ENCODE measurements at places on chromosomes 2 and 18.

DNA sequence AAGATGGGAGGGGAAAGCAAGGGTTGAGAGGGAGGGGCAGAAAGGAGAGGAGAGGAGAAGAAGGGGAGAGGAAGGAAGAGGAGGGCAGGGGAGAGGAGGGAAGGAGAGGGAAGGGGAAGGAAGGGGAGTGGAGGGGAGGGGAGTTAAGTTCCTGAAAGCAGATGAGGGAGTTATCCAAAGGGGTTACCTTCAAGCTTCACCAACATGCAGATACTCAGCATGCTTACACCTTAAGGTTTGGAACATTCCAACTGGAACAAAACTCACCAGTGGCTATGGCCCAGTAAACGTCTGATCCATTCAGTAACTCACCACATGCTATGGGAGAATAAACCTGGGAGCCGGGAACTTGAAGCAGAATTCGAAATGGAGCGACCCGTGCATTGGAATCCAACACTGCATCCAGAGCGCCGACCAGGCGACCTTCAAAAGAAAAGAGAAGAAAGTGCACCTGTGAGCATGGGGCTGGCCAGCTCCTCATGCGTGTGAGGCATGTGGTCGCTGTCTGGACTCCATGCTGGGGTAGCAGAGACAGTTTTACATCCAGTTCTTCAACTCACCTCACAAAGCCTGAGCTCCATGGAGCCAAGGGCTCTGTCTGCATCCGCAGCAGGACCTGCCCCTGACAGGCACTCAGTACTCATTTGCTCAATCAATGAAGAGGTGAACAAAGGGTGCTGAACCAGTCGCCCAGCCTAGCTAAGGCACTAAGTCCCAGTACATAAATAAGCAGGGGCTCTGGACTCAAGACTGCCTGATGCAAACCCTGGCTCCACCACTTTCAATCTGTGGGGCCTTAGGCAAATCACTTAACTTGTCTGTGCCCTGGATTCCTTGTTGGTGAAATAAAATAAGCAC lies 61.0 kb downstream of the TBC1D8 start:
- no peak for DNase-seq

GRCh38 chr18:8328126-8328525 lies 281.1 kb upstream of the RAB12 start:
- DNase-seq = no peak

DNA sequence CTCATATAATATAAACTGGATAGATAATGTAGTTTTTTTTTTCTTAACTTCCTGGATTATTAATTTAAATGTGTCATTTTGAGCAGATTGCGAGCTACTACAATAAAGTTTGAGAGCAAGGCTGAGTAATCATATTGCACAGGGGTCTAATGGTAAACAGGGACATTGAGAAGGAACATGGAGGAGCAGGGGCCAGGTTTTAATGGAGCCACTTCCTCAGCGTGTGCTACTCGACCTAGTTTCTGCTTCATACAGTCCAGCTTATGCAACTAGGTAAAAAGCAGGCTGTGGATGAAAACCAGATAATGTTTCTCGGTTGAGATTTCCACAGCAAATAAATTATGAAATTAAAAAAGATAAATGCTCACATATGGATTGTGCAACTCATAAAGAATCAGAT lies 1915.7 kb upstream of the CELF4 start:
- no peak for DNase-seq

GRCh38 chr18:58668211-58668610 lies 3.1 kb upstream of the MALT1 start:
- DNase-seq = no peak

DNA sequence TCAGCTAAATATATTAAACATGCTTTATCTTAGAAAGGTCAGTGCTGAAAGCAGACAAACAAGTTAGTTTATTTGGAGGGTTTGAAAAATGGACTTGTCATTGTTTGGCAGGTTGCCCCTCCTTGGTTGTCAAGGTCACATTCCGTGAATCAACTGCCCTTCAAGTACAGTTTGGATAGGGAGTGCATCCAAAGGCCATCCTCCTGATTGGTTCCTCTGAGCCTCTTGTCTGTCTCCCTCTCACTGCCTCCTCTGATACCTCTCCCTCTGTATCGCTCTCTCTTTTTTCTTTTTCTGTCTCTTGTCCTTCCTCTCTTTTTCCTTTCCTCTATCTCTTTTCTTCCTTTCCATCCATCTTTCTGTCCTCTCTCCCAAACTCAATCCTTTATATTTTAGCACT lies 5.4 kb downstream of the ITGAV start:
- no peak for DNase-seq

DNA sequence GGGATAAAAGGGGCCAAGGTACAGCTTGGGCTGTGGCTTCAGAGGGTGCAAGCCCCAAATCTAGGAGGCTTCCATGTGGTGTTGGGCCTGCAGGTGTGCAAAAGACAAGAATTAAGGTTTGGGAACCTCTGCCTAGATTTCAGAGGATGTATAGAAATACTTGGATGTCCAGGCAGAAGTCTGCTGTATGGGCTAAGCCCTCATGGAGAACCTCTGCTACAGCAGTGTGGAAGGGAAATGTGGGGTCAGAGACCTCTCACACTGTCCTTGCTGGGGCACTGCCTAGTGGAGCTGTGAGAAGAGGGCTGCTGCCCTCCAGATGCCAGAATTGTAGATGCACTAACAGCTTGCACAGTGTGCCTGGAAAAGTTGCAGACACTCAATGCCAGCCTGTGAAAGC lies 880.6 kb upstream of the ID2 start:
- no peak for DNase-seq

DNA sequence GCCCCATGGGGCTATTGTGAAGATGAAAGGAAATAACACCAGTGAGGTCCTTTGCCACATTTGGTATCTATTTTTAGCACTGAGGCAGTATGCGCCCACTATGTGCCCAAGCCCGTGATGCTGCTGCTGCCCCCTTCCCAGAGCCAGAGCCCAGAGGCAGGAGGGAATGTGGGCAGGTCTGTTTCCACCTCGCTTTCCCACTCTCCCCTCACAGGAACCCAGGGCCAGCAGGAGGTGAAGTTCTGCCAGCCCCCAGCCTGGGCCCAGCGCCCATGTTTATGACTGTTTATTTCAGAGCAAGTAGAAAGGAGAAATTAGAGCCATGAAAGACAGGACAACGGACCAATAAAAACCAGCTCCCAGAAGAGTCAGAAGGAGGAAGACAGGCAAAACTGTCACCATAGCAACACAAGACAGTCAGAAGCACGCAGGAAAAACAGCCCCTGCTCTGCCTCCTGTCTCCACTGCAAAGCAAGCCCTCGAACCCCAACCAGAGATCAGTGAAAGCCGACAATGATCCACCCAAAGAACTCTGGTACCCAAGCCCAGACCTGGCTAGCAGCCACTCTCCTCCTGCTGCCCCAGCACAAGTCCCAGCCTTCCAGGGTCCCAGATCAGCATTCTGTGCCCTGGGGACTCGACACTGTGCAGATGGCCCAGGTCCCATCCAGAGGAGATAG lies 1.4 kb downstream of the CYRIA start:
- no peak for DNase-seq

- DNase-seq = no peak
Observed at GRCh38 chr2:181352158-181352557, 105.0 kb upstream of the ITGA4 start.

GRCh38 chr18:56907771-56908170 lies 239.1 kb upstream of the BOD1L2 start:
- DNase-seq = no peak

DNA sequence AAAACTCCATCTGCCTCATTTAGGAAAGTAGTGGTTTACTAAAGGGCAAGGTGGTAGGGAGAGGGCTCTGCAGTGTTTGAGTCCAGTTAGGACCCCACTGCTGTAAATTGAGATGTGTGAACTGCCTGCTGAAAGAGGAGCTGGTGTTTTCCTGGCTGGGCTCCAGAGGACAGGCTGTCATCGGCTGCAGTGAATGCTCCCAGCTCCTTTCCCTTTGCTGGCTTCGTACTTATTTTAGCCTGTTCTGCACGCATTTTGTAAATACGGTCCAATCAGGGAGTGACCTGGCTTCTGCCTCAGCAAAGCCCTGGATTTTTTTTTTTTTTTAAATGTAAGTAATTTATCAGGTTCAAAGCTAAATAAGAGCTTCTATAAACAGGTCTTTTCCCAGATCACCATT lies 37.5 kb downstream of the SLC4A3 start:
- no peak for DNase-seq

DNA sequence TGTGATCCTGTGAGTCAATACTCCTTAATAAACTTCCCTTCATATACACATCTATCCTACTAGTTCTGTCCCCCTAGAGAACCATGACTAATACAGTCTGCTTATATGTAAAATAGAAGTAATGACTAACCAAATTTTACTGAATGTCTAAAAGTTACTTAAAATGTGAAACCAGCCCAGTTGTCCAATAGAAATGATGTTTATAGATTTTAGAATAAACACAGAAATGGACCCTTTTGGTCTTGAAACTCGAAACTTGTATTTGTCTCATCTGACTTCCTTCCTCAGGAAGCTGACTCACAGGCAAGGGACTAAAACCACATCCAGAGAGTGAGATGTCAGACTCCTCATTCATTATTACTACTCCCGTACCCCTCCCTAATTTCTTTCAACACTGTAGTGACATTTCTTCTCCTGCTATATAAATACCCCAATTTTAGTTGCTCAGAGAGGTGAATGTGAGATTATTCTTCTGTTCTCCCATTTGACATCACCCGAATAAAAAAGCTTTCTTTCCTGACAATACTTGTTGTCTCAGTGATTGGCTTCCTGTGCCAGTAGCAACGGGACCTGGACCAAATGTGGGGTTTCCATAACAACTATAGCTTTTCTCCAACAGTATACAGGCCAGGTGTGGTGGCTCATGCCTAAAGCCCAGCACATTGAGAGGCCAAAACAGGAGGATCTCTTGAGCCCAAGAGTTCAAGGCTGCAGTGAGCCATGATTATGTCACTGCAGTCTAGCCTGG lies 486.0 kb downstream of the ERBB4 start:
- no peak for DNase-seq

- DNase-seq = no peak
Observed at GRCh38 chr18:64240316-64240715, 91.4 kb upstream of the LINC00305 start.

GRCh38 chr2:78766459-78766858 lies 259.0 kb upstream of the REG3G start:
- no peak for DNase-seq

GRCh38 chr2:46555646-46556234 lies 76.4 kb downstream of the TMEM247 start:
- DNase-seq = no peak

DNA sequence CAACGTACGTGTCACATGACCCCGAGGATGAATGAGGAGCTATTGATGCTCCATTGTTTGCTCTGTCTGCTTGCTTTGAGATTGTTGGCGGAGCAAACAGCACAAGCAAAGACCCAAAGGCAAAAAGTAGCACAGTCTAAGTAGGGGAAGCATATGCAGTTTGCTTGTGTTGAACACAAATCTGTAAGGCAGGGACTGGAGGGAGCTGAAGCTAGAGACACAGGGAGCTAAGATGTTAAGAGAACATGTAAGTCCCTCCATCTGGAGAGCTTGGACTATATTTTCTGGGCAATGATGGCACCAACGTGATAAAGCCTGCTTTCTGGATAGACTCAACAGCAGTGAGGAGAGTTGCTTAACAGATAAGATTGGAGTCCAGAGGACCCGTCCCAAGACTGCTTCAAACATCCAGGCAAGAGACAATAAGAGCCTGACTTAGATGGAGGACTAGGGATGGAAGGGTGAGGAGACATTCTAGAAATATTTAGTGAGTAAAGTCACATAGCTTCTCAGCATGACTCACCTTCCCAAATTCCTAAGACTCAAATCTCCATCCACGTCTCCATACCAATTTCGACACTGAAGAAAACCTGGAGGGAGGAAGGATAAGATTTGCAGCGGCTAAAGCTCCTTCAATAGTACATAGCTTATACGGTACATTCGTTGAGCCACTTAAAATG lies 88.1 kb upstream of the KLF7 start:
- DNase-seq = no peak

- DNase-seq = no peak
Observed at GRCh38 chr2:165274698-165275097, 35.5 kb downstream of the SCN2A start.

DNA sequence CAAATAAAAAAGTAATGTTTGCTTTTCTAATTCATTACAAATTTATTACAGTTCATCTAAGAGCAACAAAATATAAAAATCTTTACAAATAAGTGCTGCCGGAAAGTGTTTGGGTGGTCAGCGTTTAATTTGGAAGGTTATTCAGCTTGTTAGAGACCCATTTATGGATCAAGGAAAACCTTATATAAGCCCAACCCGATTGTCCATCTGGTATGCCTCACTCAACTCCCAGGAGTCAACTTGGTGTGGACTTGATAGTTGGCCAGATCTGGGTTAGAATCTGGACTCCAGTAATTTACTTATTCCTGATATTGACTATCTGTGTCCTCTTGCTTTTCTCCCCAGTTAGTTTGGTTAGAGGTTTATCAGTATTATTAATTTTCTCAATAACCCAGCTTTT lies 106.2 kb downstream of the KCTD1 start:
- DNase-seq = no peak

DNA sequence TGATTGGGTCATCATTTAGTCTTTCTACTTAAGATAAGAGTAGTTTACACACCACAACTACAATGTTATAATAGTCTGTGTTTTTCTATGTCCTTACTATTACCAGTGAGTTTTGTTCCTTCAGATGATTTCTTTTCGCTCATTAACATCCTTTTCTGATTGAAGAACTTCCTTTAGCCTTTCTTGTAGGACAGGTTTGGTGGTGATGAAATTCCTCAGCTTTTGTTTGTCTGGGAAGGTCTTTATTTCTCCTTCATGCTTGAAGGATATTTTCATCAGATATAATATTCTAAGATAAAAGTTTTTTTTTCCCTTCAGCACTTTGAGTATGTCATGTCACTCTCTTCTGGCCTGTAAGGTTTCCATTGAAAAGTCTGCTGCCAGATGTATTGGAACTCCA lies 38.0 kb upstream of the SLC16A14 start:
- DNase-seq = no peak

DNA sequence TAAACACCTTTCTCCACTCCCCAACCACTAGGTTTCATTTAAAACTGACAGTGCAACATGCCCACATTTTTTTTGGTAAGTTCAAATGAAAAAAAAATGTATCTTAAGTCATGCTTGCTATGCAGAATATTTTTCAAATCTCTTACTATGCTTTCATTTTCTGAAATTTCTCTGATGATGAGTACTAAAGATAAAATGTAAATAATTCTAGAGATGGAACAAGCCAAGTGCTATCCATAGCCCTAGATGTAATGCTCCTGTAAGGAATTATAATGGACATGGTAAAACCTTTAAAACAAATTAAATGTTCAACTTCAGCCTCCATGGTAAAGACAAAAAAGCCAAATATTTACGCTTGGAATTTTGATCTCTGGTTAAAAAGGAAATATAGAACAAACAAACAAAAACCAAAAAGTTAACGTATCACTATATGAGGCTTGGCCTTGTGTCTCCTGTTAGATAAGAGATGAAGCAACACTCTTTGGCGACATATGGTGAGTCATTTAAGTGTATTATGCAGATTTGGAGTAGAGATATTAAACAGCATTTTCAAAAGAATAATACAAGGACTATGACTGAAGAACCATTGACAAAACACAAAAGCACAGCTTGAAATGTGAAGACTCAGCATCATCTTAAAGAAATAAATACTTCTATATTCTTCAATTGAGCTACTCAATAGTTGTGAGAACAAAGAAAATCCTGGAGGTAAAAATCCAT lies 392.0 kb upstream of the LYPD1 start:
- no peak for DNase-seq
